Airway epithelial cell (primary cell): ENCODE measurements at places on chromosomes 2 and 18. TPM values are rescaled to one million over a fixed set of nuclear protein-coding genes. Genes with fewer than 3 reads are reported as not detected.

GBX2 gene
- not detected in 2 replicates for total RNA-seq

CCDC141 gene
- total RNA-seq: not detected in 2 replicates

SULT1C4 gene
- total RNA-seq: not detected in 2 replicates

WDR7 gene
- total RNA-seq: 4.4 and 8.9 TPM in 2 replicates

CD207 gene
- total RNA-seq: not detected in 2 replicates

CCDC102B gene
- total RNA-seq: 0.92 and 3.6 TPM in 2 replicates

RFTN2 gene
- not detected in 2 replicates for total RNA-seq

ADAM23 gene
- total RNA-seq: 0.09 and 0.14 TPM in 2 replicates

ATOH8 gene
- total RNA-seq: 0.05 and 0.07 TPM in 2 replicates

SERPINB7 gene
- 59.1 and 63.3 TPM in 2 replicates for total RNA-seq

HAT1 gene
- 42.5 and 48.2 TPM in 2 replicates for total RNA-seq

LONRF2 gene
- not detected in 2 replicates for total RNA-seq

GALR1 gene
- total RNA-seq: not detected in 2 replicates

ACTG2 gene
- 2.3 and 4.5 TPM in 2 replicates for total RNA-seq

MGAT4A gene
- 0.74 and 1.1 TPM in 2 replicates for total RNA-seq

ACTR3 gene
- total RNA-seq: 145 and 156 TPM in 2 replicates

IL37 gene
- total RNA-seq: not detected in 2 replicates

COX5B gene
- 488 and 502 TPM in 2 replicates for total RNA-seq

FAM124B gene
- not detected in 2 replicates for total RNA-seq

CRYBA2 gene
- not detected in 2 replicates for total RNA-seq

HNRNPA3 gene
- total RNA-seq: 28.8 and 44.2 TPM in 2 replicates

DNAH7 gene
- total RNA-seq: 0.07 and 0.09 TPM in 2 replicates

PAIP2B gene
- 5.0 and 5.9 TPM in 2 replicates for total RNA-seq

FLACC1 gene
- total RNA-seq: not detected in 2 replicates

PROC gene
- 1.3 and 2.4 TPM in 2 replicates for total RNA-seq

MC5R gene
- total RNA-seq: not detected in 2 replicates

MYO1B gene
- total RNA-seq: 132 and 157 TPM in 2 replicates

PROM2 gene
- 36.2 and 53.7 TPM in 2 replicates for total RNA-seq

CACNB4 gene
- total RNA-seq: 0.21 and 0.33 TPM in 2 replicates

SERPINB11 gene
- 0.05 and 0.35 TPM in 2 replicates for total RNA-seq

RAB17 gene
- 0.85 and 4.7 TPM in 2 replicates for total RNA-seq

SLC9A4 gene
- not detected in 2 replicates for total RNA-seq

AMER3 gene
- not detected in 2 replicates for total RNA-seq

SULT1C2 gene
- total RNA-seq: not detected in 2 replicates

ARHGEF4 gene
- total RNA-seq: 54.2 and 78.5 TPM in 2 replicates

NDC80 gene
- 13.1 and 13.9 TPM in 2 replicates for total RNA-seq

GAL3ST2 gene
- total RNA-seq: not detected in 2 replicates

AGXT gene
- not detected in 2 replicates for total RNA-seq

FKBP1B gene
- total RNA-seq: 25.4 and 29.4 TPM in 2 replicates

ZNF892 gene
- 2.5 and 2.7 TPM in 2 replicates for total RNA-seq

OSR1 gene
- 2.7 and 4.0 TPM in 2 replicates for total RNA-seq

GAD1 gene
- 2.6 TPM in 1 of 2 replicates, not detected in the other for total RNA-seq

HES6 gene
- total RNA-seq: 4.2 and 5.4 TPM in 2 replicates

C1GALT1C1L gene
- total RNA-seq: 0.21 and 2.2 TPM in 2 replicates

FAM110C gene
- 12.9 and 14.2 TPM in 2 replicates for total RNA-seq

OTOS gene
- not detected in 2 replicates for total RNA-seq

PREB gene
- total RNA-seq: 59.9 and 68.1 TPM in 2 replicates

ITPRIPL1 gene
- total RNA-seq: 0.28 and 0.99 TPM in 2 replicates

MC2R gene
- total RNA-seq: not detected in 2 replicates

SLC39A6 gene
- 55.2 and 75.3 TPM in 2 replicates for total RNA-seq

MYCN gene
- total RNA-seq: 0.23 TPM in 1 of 2 replicates, not detected in the other

TCF23 gene
- not detected in 2 replicates for total RNA-seq

RUFY4 gene
- not detected in 2 replicates for total RNA-seq

ABCG8 gene
- total RNA-seq: not detected in 2 replicates

TUBA3E gene
- total RNA-seq: not detected in 2 replicates

SCG2 gene
- total RNA-seq: 0.21 TPM in 1 of 2 replicates, not detected in the other

PLGLB1 gene
- not detected in 2 replicates for total RNA-seq
